ENCODE measurements at places on chromosomes 6 and 20. TPM values are rescaled to one million over a fixed set of nuclear protein-coding genes. Genes with fewer than 3 reads are reported as not detected.

- no peak for DNase-seq
- H3K36me3 ChIP-seq = no peaks in the 10 kb centered on the region
- H3K4me3 ChIP-seq = no peak overlapping the region
- no peaks in the 10 kb centered on the region for H3K4me1 ChIP-seq
- H3K27ac ChIP-seq = no peak overlapping the region
Observed at GRCh38 chr6:84635081-84635761, 129.2 kb downstream of the TBX18 start.

GRCh38 chr6:40249935-40250334 lies 315.7 kb upstream of the MOCS1 start:
- H3K4me3 ChIP-seq = no peak overlapping the region
- H3K4me1 ChIP-seq = no peaks in the 10 kb centered on the region
- DNase-seq = no peak
- H3K36me3 ChIP-seq = no peaks in the 10 kb centered on the region
- H3K27me3 ChIP-seq = no peaks in the 10 kb centered on the region
- H3K27ac ChIP-seq = no peak overlapping the region

DNA sequence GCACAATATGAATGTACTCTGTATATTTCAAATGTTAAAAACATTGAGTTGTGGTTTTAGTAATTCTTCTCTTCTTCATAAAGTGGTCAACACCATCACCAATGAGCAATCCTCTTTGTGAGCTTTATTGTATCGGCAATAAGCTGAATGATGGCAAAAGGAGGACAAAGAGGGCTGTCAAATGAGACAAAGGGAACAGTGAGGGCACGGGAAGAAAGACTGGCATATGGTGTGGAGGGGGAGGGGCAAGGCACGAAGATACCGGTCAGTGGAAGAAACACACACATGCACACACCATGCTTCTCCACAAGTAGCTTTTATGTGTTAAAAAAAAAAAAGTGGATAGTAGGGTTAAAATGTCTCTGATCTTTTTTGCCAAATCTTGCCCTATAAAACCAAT lies 506.8 kb upstream of the CITED2 start:
- H3K4me1 ChIP-seq = no peaks in the 10 kb centered on the region
- no peak for DNase-seq
- H3K27ac ChIP-seq = no peak overlapping the region
- no peaks in the 10 kb centered on the region for H3K27me3 ChIP-seq
- no peaks in the 10 kb centered on the region for H3K36me3 ChIP-seq

DNA sequence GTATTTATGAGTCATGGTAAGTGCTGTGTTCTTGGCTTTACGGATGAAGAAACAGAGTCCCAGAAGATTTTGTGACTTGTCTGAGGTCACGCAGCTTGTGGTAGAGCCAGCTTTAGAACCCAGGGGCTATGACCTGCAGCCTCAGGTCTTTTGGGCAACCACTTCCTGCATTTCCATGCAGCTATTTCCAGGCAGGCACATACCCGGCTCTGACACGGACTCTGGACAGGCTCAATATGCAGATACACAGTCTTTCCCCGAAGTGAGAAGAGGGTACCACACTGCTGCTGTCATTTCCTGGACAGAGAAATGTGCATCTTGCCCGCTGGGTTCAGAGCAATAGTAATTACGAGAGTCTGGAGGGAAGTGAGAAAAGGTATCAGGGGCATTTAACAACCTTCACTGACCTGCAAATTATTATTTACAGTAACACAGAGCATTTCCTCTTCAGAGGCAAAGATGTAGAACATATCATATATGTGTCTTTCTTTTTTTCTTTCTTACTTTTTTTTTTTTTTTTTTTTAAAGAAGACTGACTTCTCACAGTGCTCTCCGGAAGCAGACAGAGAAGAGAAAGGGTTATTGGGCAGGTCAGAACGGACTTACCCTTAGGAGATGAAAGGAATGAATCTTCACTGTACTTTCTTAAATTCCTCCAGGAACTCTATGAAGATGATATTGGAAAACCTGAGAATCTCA lies 185.1 kb downstream of the CLIC5 start:
- no peak overlapping the region for H3K4me3 ChIP-seq
- no peaks in the 10 kb centered on the region for H3K27me3 ChIP-seq
- DNase-seq = no peak

DNA sequence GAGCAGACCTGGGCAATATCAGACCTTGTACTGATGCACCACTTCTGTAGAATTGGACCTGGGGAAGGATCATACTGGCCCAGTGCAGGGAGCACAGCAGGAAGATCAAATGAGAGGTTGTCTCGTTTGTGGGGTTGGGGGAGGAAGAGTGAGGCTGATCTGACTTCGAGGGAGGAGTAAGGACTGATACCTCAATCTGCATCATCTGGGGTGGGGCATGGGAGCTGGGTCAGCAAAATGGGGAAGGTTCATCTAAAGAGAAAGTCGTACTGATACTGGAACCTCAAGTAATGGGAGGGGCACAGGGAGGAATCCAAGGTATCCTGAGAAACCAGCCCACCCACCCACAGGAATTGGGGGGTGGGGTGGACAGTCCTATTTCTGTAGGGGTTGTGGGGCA lies 3.7 kb downstream of the RNF39 start:
- H3K36me3 ChIP-seq = no peaks in the 10 kb centered on the region
- H3K27ac ChIP-seq = no peak overlapping the region
- peaks cover 20% of the 10 kb centered on the region for H3K4me1 ChIP-seq
- DNase-seq = no peak

DNA sequence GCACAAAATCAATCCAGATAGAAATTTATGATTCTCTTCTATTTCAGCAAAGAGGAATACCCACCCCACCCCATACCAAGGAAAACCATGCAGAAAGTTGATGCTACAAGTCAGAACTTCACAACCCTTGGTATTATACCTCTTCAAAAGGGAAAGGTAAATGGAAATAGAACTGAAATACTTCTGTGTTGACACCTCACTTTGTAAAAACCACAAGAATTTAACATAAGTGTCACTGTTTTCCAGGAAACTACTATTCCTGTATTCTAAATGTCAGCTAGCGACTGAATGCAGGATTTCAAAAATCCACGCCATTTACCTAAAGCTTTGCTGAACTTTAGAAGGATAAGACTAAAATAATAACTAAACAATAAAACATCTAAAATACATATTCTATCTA lies 3.6 kb downstream of the CPNE1 start:
- no peak overlapping the region for H3K4me3 ChIP-seq
- peaks cover 6% of the 10 kb centered on the region for H3K4me1 ChIP-seq
- H3K27ac ChIP-seq = peak overlapping the region; percentile 1
- no peaks in the 10 kb centered on the region for H3K36me3 ChIP-seq
- no peak for DNase-seq
- H3K27me3 ChIP-seq = no peaks in the 10 kb centered on the region

DNA sequence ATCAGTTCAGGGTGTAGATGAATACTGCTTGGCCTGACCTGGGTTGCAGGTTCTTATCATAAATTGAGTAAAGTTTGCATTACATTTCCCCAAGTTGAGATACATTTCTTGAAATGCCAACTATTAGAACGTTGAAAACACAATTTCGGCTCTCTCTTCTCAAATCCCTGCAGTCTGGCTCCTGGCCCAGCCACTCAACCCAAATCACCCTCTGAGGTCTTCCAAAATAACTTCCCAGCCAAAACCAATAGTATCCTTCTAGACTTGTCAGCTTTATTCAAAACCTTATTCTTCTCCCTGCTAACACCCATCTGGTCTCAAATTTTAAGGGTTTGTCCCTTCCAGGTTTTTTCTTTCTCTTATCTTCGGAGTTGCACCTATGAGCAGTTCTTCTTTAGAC lies 263.6 kb downstream of the EYA4 start:
- no peak overlapping the region for H3K4me3 ChIP-seq
- no peaks in the 10 kb centered on the region for H3K36me3 ChIP-seq
- DNase-seq = no peak
- H3K27me3 ChIP-seq = no peaks in the 10 kb centered on the region
- no peak overlapping the region for H3K27ac ChIP-seq

- peak overlapping the region; percentile 1 for H3K27ac ChIP-seq
- H3K27me3 ChIP-seq = no peaks in the 10 kb centered on the region
- no peaks in the 10 kb centered on the region for H3K4me1 ChIP-seq
- no peaks in the 10 kb centered on the region for H3K36me3 ChIP-seq
- DNase-seq = peak; percentile 51
Observed at GRCh38 chr6:19851241-19852089, 14.3 kb downstream of the ID4 start.

DNA sequence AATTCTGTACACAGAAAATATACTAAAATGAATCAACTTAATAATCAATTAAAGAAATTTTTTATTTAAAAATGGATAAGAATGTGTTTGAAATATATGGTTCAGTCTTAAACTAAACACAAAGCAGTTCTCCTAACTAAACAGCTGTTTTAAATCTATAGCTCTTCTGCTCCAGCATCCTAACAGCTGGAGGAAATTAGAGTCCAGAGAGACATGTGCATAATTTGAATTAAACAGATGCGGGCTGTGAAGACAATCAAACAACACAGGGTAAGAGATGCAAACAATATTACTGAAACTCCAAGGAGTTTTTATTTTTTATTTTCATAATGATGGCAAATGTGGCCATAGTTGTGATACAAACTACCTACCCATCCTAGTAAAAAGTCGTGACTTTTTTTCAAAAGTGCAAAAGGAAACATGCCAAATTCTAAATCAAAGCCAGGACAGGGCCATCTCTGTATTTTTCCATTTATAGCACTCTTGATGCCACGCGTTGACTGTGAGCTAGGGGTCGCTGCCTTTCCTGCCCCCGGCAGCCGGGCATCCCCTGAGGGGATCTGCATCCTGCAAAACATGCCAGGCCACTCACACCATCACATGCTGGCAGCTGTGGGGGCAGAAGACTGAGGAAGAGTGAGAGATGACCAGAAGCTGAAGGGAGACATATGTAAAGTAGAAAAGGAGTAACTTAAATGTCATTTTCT lies 310.6 kb downstream of the PRKN start:
- no peaks in the 10 kb centered on the region for H3K27me3 ChIP-seq
- no peak for DNase-seq
- no peaks in the 10 kb centered on the region for H3K4me1 ChIP-seq
- H3K27ac ChIP-seq = no peak overlapping the region
- no peaks in the 10 kb centered on the region for H3K36me3 ChIP-seq

DNA sequence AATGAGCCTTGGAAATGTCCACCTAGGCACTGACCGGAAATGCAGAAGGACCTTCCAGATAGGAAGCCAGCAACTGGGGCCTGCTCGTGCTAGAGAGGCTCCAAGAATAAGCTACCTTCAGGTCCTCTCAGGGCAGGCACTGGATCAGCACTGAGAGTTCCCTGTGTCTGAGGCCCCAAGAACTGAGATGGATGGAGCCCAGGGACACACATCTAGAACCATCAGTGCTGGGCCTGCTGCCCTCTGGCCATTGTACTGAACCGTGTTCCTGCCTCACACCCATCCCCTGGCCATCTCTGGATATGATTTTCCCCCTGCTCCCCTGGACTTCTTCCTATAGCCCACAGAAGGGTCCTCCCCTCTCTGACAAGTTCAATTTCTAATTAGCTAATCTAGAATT lies 10.3 kb downstream of the BPIFA1 start:
- H3K27me3 ChIP-seq = no peaks in the 10 kb centered on the region
- H3K4me3 ChIP-seq = no peak overlapping the region
- H3K27ac ChIP-seq = no peak overlapping the region
- H3K36me3 ChIP-seq = no peaks in the 10 kb centered on the region

GRCh38 chr6:135066806-135067205 lies 12.2 kb upstream of the HBS1L start:
- H3K36me3 ChIP-seq = no peaks in the 10 kb centered on the region
- H3K4me3 ChIP-seq = no peak overlapping the region
- no peak overlapping the region for H3K27ac ChIP-seq
- no peaks in the 10 kb centered on the region for H3K27me3 ChIP-seq
- DNase-seq = no peak
- H3K4me1 ChIP-seq = no peaks in the 10 kb centered on the region

DNA sequence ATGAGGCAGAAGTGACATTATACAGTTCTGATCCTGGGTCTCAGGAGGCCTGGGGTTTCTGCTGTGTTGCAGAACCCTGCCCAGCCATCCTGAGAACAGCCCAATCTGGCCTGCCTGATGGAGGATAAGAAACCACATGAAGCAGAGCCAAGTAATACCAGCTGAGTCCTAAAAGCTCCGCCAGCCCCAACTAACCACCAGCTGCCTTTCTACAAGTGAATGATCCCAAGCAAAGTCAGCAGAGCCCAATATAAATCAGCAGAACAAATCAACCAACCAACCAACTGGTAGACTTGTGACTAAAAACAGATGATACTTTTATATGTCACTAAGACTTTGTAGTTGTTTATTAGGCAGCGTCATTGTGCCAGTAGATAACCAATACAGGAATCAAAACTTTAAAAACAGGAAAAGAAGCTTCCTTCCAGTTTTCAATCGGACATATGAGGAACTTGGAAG lies 52.1 kb downstream of the SNX5 start:
- no peak overlapping the region for H3K4me3 ChIP-seq
- DNase-seq = no peak
- H3K36me3 ChIP-seq = no peaks in the 10 kb centered on the region
- no peak overlapping the region for H3K27ac ChIP-seq

DNA sequence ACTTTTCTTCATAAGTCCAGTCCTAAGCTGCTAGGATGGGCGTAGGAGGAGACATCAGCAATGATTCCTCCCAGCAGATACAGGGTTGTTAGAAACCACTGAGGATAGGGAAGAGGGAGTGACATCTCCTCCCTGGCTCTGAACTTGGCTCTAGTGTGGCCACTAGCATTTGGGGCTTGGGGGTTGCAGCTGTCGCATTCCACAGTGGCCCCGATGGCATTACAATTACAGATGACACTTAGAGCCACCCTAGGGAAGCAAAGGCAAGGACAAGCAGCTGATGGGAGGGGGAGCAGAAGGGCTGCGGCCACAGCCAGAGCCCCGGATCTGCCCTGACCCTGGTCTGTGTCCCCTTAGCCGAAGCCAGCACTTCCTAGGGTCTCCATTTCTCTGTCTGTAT lies 9.5 kb upstream of the CDKN1A start:
- DNase-seq = no peak
- H3K4me3 ChIP-seq = no peak overlapping the region
- no peaks in the 10 kb centered on the region for H3K4me1 ChIP-seq
- H3K27ac ChIP-seq = no peak overlapping the region
- H3K27me3 ChIP-seq = no peaks in the 10 kb centered on the region

DNA sequence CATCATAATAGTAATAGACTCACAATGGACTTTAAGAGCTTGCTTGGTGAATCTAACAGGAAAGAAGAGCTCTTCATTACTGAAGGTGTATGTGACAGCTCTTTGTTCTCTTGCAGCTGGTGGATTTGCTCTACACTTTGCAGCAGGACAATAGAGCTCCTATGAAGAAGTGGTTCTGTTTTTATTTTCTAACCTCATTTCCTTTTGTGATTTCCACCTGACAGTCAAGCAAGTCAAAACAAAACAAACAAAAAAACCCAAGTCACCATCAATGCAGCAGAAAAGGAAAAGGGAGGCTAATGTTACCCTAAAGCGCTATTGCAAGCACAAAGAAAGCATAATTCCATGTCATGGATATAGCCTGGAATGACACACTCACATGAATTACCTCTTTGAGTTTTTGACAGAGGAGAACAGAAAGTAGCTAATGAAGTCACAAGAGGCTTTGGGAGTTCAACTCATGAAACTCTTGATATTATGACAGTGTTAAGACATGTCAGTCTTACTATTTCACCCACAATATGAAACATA lies 1188.1 kb downstream of the EPHA7 start:
- H3K4me1 ChIP-seq = no peaks in the 10 kb centered on the region
- H3K27me3 ChIP-seq = no peaks in the 10 kb centered on the region
- no peak overlapping the region for H3K27ac ChIP-seq
- no peak overlapping the region for H3K4me3 ChIP-seq
- no peak for DNase-seq

GRCh38 chr6:90478789-90479602 lies 107.9 kb downstream of the MAP3K7 start:
- peak overlapping the region; percentile 78 for H3K27ac ChIP-seq
- H3K4me1 ChIP-seq = no peaks in the 10 kb centered on the region
- no peak overlapping the region for H3K4me3 ChIP-seq
- peak; percentile 86 for DNase-seq
- H3K36me3 ChIP-seq = no peaks in the 10 kb centered on the region
- no peaks in the 10 kb centered on the region for H3K27me3 ChIP-seq

The AGER gene
- total RNA-seq = 0.59 TPM

The GJA10 gene
- total RNA-seq = not detected

The KCNK5 gene
- 4.8 TPM for total RNA-seq

The NRN1 gene
- total RNA-seq = 12.4 TPM

Measured in uterus (tissue), 4 donors.